Activated naive CD4-positive, alpha-beta T cell treated with anti-CD3 and anti-CD28 coated beads for 36 hours (primary cell): ENCODE measurements at places on chromosomes 16 and 17.
A peak's percentile ranks its signal among the peaks of the same experiment; 100 is the strongest.

DNA sequence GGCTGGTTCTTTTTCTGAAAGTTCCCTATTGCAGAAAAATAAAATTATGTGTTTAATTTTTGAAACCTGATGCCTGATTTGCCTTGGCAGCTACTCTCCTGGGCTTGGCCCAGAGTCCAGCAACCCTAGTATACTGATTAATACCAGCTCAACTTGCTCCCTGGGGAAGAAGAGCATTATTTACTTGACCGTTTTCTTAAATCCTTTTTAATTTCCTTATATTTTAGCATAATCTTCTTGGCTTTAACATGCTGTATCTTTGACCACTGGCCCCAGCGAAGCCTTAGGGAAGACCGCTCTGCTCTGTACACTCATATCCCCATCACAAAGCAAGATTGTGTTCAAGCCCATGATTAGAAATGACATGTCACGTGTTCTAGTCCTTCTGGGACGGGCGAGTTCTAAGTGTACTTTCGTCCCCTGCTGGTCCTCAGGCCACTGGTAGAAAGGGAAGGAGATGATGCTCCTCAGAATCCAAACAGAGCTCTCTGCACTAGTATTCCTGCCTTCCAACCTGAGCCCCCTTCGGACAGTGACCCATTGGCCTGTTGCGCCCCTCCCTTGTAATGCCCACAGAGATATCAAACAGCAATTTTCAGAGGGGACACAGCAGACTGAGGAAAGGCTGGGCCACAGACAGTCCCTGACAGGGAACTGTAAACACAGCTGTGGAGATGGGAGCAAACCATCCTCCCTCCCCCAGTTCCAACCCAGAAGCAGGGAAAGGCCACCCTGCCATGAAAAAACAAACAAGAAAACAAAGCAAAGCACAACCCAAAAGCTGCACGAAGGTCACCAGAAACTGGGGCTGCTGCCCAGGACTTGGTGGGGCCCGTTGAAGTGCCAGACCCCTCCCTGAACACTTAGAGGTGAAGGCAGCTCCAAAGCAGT, 4.3 kb upstream of the EZH1 start:
- no peak for DNase-seq

DNA sequence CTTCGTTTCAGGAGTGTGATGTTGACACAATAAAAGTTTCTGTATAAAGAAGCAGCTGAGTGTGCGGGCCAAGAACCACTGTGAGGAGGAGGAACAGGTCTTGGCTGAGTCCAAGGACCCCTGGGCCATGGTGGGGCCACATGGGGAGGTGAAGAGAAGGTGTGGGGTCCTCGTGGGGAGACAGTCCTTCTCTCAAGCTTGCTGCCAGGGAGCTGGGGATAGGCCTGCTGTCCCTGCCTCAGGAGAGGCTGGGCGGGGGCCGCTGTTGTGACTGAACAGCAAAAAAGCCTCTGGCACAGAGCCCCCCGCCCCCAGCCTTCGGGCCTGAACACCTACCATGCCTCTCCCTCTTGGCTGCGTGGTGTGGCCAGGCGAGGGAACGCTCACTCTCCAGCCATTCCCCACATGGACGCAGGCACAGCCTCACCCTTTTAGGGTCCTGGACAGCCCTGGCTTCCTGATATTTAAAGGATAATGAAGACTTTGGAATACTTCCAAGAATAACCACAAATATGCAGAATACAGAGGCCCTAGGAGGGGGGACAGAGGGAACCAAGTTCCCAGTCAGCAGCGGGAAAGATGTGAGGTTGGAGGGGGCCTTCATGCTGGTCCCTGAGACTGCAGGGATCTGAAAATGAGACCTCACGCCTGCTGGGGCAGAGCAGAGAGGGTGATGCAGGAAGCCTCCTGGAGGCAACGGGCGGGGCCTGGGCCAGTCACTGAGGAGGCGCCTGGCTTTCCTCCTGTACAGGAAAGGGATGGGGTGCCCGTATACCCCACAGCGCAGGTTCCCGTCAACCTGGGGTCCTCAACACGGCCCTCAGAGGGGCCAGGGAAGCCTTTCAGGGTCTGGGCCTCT, 100.0 kb upstream of the CREBBP start:
- DNase-seq = no peak

DNA sequence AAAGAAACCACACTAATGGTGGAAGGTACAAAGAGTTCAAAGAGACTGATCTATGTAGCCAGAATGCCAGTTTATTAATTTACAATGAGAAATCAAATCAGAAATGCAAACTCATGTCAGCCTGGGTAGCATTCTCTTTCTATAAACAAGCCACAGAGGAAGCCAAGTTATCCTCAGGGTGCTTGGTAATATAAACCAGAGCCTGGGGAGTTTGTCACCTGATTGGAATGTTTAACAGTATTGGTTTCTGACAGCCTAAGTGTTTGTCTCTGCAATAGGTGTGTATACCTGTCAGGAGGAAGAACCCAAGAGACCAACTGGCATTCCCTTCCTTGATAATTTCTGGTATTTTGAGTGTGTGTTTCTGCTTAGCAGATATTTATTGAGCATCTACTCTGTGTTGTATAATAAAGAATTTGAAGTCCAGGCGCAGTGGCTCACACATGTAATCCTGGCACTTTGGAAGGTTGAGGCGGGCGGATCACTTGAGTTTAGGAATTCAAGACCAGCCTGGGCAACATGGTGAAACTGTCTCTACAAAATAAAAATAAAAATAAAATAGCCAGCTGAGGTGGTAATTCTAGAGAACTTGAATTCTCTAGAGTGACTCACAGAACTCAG, 3.1 kb upstream of the C17orf58 start:
- no peak for DNase-seq

DNA sequence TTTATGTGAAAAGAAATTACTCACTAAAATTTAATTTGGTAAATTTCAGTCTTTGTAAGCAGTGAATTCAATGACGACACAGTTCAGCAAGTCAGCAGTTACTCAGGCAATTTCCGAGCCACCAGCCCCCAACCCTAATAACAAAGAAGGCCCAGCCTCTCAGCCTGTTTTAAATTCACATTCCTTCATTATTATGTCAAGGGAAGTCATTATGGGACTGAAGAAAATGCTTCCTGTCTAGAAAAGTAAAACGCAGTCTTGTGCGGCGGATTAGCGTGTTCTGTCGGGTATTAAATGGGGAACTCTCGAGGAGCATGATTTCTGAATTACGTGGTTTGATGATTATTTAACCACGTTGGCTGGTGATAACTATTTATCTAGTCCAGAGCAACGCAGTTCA, 177.6 kb downstream of the AIPL1 start:
- no peak for DNase-seq

DNA sequence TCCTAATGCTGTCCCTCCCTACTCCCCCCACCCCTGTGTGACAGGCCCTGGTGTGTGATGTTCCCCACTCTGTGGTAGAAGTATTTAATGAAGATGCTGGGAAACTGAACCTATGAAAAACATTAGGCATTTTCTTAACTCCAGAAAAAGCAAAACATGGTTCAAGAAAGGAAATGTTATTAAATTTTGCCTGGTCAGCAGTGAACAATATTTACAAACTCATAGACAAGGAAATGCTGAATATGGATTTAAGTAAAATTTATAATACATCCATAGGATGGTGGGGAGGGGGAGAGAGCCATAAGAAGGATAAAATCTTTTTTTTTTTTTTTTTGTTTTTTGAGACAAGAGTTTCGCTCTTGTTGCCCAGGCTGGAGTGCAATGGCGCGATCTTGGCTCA, 10.8 kb upstream of the CRYBA1 start:
- no peak for DNase-seq

DNA sequence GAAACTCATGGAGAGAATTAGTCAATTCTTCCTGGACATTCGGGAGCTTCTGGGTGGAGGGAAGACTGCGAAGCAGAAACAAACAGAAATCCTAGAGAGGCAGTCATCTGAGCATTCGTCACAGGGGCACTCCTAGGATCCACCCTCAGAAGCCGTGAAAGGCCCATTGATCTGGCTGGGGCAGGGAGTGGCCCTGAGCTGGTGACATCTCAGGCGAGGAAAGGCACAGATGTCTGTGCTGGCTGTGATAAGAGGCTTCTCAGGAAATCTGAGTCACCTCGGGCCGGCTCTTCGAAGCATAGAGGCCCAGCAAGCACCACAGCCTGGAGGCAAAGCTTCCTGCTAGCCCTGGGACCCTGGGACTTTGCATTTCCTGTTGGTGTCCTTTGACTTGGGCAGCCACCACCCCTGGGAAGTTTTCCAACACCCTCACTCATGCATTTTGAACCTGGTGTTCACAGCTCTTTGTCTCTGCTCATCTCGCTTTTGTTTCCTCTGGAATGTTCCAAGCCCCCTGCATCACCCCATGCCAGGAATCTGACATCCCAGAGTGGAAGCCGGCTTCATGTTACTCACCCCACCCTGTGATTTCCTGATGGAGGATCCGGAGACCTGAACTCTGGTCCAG, 23.3 kb upstream of the CDRT4 start:
- peak; percentile 18 for DNase-seq

GRCh38 chr17:20009302-20010098, at the start of gene SPECC1:
Gene SPECC1 (plus strand): TSS chr17:20009359. CDS start chr17:20096652, 87,293 bp downstream.
- peak; percentile 87 for DNase-seq

- no peak for DNase-seq
These were observed 130.3 kb downstream of the IRF8 start for GRCh38 chr16:86029131-86029741.

- no peak for DNase-seq
These were observed 157.0 kb downstream of the COPRS start for GRCh38 chr17:31702041-31702440.

DNA sequence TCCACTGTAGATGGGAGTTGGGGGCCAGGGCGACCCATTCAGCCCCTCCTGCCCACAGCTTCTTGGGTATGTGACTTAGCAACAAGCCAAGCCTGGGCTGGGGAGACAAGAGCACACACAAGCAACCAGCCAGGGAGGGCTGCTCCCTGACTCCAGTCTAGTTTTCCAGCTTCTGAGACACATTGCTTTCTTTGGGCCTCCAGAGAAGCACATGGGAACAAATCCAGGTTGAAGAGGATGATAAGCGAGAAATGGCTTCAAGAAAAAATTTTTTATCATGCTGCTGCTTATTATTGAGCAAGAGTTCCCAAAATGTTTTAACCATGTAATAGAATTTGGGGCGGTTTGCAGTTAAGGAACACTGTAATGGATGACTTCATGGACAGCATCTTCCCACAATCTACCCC, 173.7 kb downstream of the SOX9 start:
- DNase-seq = no peak

GRCh38 chr17:79936641-79937381, 97.6 kb upstream of the CBX4 start:
- no peak for DNase-seq

GRCh38 chr17:17235212-17236174, 1.5 kb downstream of the FLCN start:
- DNase-seq = peak; percentile 21

DNA sequence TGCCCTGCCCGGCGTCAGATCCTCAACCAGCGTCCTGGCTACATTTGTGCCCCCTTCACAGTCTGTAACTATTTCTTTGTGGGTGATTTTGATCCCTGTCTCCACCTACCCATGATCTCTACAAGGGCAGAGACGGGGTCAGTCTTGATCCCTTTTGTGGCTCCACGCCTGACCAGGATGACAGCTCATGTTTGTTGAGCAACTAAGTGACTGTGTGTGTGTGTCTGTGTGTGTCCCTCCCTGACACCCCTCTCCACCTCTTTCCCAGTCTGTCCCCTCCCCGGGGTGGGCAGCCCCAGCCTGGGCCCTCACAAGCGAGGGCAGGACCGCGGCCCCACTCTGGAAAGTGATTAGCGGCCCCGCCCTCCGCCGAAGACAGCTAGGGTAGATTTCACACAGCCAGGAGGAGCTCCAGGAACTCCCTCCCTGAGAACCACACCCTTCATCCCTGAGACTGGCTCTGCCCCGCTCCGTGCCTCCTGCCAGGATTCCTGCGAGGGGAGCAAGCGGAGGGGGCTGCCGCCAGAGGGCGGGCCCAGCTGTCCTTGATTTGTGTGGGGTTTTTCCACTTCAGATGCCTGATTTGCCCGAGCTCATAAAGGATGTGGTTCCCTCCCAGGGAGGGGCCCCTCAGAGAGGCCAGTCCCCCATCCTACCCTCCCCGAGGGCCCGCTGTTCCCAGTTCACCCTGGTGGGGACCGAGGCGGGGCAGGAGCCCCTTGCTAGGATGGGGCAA, 5.3 kb upstream of the HS3ST6 start:
- peak; percentile 30 for DNase-seq

GRCh38 chr17:13385481-13385911, 216.2 kb downstream of the HS3ST3A1 start:
- no peak for DNase-seq

DNA sequence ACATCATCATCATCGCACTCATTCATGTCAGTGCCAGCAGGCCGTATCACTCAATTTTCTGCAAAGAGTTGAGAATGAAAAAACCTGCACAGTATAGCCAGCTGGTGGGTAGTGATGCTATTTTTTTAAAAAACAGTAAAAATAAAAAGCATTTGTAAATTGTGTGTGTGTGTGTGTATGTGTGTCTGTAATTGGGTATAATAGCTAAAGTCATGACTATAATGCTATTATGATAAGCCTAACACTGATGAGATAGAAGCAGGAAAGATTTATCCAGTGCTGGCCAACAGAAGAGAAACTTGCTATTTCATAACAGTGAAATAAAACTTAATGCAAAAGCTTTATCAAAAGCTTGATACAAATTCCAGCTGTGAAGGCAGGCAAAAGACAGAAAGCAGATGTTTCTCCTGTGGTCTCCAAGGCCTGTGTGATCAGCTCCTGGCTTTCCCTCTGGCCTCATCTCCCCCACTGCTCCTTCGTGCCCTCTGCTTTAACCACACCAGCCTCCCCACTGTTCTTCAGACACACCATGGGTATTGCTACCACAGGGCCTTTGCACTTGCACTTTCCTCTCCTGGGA, 206.2 kb upstream of the IRX5 start:
- DNase-seq = no peak

- no peak for DNase-seq
These were observed 11.1 kb downstream of the HS3ST3B1 start for GRCh38 chr17:14311981-14312380.

GRCh38 chr16:84780544-84781376, 39.0 kb upstream of the CRISPLD2 start:
- no peak for DNase-seq
